AG04450 (cell line): ENCODE measurements at places on chromosomes 6 and 20. TPM values are rescaled to one million over a fixed set of nuclear protein-coding genes. Genes with fewer than 3 reads are reported as not detected.
A peak's percentile ranks its signal among the peaks of the same experiment; 100 is the strongest.

The ULBP1 gene
- 2.6 and 2.8 TPM in 2 replicates for polyA plus RNA-seq

DNA sequence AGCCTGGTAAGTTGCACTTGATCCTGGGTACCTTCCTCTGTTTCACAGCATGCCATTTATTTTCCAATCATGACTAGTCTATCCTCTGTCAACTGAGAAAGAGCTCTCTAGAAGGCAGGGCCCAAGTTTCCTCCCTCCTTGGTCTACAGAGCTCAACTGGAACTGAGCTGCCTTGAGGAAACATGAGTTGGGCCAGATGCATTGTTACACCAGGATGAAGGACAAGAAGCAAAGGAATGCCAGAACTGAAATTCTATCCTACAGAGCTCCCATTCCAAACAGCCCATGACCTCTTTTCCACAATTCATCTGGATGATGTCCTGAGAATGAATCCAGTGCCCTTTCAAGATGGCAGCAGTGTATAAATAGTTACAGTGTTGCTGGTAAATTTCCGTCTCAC, 66.7 kb upstream of the E2F3 start:
- no peak for DNase-seq

The SLC32A1 gene
- polyA plus RNA-seq = not detected in 2 replicates

DNA sequence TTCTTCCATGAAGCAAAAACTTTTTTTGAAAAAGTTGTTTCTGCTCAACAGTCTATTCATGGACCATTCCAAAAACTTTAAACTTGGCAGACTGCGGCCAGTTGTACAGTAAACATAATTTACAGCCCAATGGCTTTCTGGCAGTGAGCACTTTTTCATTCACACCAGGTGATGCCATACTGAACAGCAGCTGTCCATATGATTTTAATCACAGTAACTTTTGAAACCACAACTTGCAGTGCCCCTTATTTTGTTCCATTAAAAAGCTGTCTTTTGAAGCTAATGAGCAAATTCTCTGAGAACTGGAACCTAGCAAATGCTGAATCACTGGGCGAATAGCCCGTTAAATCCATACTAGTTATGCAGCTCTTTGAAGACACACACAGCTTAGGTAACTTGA, 576.6 kb downstream of the PTPRT start:
- DNase-seq = no peak

DNA sequence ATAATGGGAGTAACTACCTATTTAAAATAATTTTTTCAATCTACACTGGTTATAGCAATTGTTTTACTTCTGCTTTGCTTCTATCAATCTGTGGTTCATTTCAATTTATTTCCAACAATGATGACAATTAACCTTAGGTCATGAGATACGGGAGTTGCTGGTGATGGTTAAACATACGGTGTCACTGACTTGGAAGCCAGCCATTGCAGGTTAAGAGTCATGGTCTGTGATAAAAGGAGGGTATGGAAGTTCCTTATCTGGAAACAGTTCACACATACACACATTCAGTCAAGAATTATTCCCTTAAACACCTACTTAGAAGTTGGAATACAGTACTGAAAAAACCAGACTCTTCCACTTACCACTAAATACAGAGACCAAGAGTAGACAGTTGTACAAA, 180.0 kb downstream of the KIF16B start:
- DNase-seq = no peak

The NOTCH4 gene
- 0.37 and 0.55 TPM in 2 replicates for polyA plus RNA-seq

GRCh38 chr6:81517455-81517854, 235.0 kb downstream of the TENT5A start:
- no peak for DNase-seq

The RAET1L gene
- polyA plus RNA-seq = not detected in 2 replicates

The OR2H2 gene
- not detected in 2 replicates for polyA plus RNA-seq

The TMEM217 gene
- 7.7 and 7.8 TPM in 2 replicates for polyA plus RNA-seq

DNA sequence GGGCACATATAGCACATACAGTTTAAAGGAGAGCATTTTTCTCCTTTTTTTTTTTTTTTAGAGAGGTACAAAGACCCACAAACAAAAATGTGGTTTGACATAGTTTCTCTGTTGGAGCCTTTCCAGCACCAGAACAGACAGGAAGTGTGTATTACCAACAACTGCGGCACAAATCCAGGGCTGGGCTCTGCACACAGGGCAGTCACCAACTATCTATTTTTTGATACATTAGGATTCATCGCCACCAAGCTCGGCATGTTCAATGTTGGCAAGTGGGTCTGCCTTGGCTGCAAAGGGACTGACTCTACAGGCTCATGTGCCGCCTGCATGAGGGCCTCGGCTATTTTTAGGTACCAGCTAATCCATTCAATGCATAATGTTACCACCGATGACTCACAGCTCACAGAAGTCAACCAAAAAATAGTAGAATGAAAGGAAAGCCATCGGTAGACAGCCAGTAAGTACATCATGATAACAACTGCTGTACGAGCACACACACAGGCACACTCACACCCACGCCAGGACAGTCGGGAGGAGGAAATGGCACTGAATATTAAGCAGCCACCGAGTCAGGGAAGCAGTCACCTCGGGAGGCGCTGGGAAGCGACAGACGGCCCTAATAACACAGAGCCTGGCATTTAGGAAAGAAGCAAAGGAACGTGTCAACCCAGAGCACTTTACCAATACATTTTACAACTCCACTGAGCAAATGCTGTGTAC, 81.6 kb downstream of the GMPR start:
- peak; percentile 83 for DNase-seq

DNA sequence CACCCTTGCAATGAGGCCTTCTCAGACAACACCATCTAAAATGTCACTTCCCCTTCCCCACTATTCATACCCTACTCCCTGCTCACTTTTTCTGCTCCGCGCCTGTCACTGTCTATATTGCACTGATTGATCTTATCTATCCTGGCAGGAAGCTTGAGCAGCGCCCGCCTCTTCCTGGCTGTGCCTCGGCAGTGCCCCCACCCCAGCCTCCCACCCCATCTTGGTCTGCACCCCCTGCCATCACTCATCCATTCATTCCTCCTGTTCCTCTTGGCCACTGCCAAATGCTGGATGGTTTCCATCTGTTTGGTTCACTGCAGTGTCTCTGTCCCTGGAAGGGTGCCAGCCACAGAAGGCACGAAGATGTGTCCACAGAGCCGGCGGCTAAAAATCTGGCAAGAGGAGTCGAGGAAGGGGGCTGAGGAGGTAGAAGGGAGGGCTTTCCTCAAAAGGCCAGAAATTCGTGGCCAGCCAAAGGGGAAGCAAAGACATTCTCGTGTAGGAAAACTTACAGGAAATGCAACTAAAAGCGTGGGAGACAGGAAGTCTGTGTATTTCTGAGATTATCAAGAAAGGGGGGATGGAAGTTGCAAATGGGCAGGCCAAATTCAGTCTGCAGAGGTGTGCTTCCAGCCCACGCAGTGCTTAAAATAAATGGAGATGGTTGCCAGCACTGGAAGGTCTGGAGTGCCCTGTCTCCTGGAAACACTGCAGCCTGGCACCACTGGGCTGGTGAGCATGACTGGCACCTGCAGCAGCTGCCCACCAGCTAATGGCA, 27.6 kb downstream of the SYNJ2 start:
- DNase-seq = no peak

GRCh38 chr6:31180500-31180899, 10.0 kb upstream of the POU5F1 start:
- no peak for DNase-seq

DNA sequence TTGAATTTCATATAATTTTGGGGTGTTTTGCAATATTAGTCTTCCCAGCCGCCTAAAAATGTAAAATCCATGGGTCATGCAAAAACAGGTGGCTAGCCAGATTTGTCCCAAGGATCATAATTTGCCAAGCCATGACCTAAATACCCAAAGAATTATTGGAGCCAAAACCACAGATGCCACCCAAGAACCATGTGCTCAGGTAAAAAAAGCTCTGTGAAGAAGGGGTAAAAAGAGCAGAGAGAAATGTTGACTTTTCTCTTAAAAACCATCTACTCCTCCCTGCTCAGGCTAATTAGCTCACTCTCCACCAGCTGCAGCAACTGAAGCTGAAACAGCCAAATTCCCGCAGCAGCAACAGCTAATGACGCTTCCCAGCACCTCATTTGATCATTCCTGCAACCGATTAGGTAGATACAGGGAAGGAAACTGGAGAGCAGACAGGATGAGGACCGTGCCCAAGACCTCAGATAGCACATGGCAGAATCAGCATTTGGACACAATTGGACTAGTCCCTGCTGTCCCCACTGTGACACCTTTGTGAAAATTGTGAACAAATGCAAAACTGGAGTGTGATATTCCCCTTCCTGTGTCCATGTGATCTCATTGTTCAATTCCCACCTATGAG, 107.9 kb upstream of the NXT1 start:
- DNase-seq = no peak

- no peak for DNase-seq
Measured at GRCh38 chr20:53656293-53657202, 62.9 kb upstream of the ZNF217 start.

GRCh38 chr6:169223006-169223405, 30.6 kb downstream of the THBS2 start:
- DNase-seq = no peak

The IL22RA2 gene
- polyA plus RNA-seq = not detected in 2 replicates

The RAB44 gene
- not detected in 2 replicates for polyA plus RNA-seq

The KHDC1 gene
- 5.9 and 6.5 TPM in 2 replicates for polyA plus RNA-seq

The FAM110A gene
- polyA plus RNA-seq = 1.9 and 2.0 TPM in 2 replicates

The HECA gene
- polyA plus RNA-seq = 8.4 and 10.6 TPM in 2 replicates

DNA sequence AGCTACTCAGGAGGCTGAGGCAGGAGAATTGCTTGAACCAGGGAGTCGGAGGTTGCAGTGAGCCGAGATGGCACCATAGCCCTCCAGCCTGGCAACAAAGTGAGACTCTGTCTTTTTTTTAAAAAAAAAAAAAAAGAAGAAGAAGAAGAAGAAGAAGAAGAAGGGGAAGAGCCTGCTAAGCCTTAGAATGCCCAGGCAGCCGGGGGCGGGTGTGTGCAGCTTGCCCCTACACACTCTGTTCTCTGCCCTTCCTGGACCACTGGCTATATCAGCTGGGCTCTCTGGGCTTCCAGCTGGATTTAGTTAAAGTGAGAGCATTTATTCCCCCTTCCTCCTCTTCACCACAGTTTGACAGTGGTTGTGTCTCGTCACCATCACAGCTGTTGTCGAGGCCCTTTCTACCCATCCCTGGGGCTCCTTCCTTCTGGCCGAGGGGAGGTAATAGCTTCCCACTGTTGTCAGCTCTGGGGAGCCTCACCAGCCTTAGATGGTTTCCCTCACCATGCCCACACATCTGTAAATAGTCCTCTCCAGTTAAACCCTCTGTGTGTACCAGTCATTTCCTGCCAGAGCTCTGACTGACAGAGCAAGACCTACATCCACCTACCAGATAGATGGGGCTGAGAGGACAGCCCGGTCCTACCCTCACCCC, 77.6 kb downstream of the TRERF1 start:
- DNase-seq = no peak

- DNase-seq = no peak
Measured at GRCh38 chr6:21914121-21914973, 320.8 kb downstream of the SOX4 start.

GRCh38 chr20:49987868-49988690, 5.3 kb downstream of the SNAI1 start:
- DNase-seq = no peak

The SLC22A2 gene
- not detected in 2 replicates for polyA plus RNA-seq

The ADGRF4 gene
- 0.02 TPM in 1 of 2 replicates, not detected in the other for polyA plus RNA-seq

The MACROD2 gene
- polyA plus RNA-seq = 0.02 TPM in 1 of 2 replicates, not detected in the other

DNA sequence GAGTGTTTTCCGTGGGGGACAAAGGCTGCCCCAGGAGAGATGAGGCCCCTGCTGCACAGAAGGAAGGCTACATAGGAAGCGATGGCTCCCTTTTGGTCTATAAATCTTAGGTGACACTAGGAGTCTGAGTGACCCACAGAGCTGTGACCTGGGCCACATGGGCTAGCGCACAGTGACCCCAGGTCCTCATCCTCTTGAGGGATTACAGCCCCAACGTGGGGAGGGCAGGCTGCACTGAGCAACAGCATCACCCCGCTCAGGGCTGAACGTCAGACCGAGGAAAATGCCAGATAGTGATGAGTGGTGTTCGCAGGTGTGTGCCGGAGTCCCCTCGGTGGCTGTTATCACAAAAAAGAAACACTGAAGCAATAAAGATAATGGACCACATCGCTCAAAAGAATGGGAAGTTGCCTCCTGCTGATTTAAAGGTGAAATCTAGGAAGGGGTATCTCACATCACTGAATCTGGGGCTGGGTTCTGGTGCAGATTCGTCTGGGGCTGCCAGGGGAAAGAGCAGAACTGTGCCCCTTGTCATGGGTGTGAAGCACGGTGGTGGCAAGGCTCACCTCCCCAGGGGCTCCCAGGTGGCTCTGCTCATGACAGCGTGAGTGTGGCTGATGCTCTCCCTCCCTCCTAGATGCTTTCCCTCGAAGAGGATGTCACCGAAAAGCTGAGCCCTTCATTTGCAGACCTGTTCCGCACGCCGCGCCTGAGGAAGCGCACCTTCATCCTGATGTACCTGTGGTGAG, 14.5 kb downstream of the SLC22A1 start:
- no peak for DNase-seq

The SLC4A11 gene
- 0.47 and 0.53 TPM in 2 replicates for polyA plus RNA-seq

DNA sequence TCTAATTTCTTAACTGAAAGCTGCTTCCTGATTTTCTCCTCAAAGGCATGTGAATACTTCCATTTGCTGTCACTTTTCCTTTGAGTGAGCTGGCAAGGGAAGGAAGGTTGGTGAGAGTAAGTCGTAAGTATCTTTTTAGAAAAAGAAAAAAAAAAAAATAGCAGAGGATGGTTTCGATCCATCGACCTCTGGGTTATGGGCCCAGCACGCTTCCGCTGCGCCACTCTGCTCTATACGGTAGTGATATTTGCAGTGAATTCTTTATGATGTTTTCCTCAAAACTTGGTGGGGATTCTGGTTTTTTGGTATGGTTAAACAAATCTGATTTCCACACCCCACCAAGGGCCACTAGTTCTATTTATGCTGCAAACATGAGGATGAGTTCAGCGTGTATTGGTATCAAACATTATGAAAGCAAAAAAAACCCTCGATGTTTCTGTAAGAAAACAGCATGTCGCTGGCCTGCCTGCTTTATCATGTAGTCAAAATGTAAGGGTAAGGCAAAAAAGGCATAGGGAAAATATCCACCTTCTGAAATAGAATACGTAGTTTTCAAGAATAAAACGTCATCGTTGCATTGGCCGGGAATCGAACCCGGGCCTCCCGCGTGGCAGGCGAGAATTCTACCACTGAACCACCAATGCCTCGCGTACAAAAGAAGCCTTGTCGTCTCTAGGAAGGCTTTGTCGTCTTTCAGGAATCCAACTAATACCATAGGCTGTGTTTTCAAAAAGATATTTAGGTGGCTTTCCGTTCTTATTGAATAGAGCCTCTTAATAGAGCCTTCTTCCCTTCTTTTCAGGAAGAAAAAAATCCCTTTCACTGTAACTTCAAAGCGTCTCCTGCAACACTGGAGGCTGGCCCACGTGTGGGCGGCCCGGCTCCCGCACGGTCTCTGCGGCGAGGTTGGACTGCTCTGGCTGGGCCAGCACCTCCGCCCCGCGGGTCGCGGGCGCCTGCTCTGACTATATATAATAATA, 9.6 kb downstream of the OR2B2 start:
- peak; percentile 55 for DNase-seq

The PMEPA1 gene
- 4.3 and 5.6 TPM in 2 replicates for polyA plus RNA-seq

The DSP gene
- polyA plus RNA-seq = 3.6 TPM in 2 replicates

The ECHDC1 gene
- 42.9 and 60.7 TPM in 2 replicates for polyA plus RNA-seq

GRCh38 chr20:33646191-33646590, 15.9 kb upstream of the C20orf144 start:
- DNase-seq = no peak

GRCh38 chr6:104603108-104603745, 256.5 kb downstream of the HACE1 start:
- DNase-seq = no peak

- no peak for DNase-seq
Measured at GRCh38 chr20:20297181-20297580, 70.7 kb upstream of the INSM1 start.

The CCN5 gene
- polyA plus RNA-seq = 0.37 and 0.50 TPM in 2 replicates
